ENCODE measurements at places on chromosomes 16 and 17.

DNA sequence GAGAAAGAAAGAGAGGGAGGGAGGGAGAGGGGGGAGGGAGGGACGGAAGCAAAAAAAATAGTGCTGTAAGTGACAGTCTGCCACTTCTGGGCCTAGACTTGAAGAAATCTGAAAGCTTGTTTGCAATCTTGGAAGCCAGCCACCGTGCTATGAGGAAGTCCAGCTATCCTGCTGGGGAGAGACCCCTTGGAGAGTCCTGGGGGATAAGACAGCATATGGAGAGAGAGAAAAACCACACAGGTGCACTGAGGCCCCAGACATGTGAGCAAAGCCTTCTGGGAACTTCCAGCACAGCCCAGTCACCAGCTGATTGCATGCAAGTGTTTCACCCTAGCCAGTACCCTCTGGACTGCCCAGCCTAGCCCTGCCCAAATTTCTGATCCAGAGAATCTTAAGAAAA is 12.6 kb upstream of the ALOX12B start:
- DNase-seq: peak; percentile 77

GRCh38 chr16:54654429-54654828 is 276.2 kb upstream of the IRX5 start:
- peak; percentile 52 for DNase-seq

DNA sequence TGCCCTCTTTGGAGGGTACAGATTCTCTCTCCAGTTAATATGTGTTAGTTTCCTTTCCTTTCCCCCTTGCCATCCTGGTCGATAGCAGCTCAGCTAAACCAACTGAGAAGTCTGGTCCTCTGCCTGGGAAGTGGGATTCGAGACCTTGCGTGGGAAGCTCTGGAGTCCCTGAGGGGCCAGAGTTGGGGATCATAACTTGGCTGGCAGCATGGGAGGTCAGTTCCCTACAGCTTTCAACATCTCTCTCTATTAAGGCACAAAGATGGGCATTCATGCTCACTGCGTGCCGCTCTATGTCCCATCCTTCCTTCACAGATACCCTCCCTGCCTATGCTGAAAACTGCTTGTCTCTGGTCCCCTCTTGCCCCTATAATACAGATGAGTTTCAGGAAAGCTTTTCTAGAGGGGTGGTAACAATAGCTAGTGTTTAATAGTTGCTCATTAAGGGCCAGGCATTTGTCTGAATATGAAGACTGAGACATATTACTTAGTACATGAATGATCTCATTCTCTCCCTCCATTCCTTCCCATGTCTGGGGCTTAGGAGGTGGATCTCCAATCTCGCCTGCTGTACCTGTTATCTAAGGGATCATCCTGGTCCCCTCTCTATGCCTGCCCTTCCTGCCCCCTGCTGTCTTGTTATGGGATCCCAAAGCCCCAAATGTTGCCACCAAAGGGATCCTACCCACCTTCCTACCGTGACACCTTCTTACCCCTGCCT is 10.8 kb downstream of the THRA start:
- no peak for DNase-seq

- no peak for DNase-seq
These were observed 1.6 kb downstream of the PGAP6 start for GRCh38 chr16:379961-380761.

DNA sequence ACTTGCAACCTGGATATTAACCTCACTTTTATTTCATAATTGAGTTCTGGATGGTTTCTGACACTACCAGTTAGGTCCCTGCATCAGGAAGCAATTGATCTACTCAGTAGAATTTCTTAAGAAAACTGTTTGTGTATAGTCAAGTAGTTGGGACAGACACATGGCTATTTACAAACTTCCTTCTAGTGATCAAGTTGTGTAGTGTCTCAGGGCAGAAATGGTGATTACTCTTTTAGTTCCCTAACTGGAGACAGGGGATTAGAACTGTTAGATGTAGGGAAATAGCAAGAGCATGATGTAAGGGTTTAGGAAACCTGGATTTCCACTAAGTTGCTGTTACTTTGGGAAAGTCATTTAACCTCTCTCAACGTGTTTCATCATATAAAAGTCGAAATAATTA is 30.4 kb downstream of the TMEM100 start:
- no peak for DNase-seq

- DNase-seq: no peak
These were observed 17.2 kb downstream of the SREBF1 start for GRCh38 chr17:17819561-17819995.

DNA sequence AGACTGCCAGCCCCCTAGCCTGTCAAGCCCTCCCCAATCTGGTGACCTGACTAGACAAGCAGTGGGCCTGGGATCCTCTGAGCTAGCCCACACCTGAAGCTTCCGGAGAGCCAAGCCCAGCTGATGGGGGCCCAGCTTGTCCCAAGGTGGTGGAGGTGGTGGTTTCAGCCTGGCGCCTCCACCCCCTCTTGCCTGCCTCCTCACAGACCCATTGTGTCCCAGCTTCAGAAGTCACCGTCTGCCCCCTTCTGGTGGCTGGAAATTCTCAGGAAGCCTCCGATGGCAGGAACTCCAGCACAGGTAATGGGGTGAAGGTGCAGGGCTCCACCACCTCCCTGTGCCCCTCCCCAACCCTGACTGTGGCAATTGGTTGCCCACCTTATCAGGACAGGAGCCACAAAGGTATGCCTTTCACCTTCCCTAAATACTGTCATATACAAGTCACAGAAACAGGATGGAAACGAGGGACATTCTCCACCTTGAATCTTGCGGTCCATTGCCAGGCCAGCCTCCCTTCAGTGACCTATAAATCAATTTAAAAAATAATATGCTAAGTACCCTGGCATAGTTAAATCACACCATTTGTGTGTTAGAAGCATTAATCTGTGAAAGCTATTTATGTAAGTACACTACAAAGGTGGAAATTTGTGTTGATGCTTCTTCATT is 66.0 kb upstream of the ZNF423 start:
- peak; percentile 79 for DNase-seq

DNA sequence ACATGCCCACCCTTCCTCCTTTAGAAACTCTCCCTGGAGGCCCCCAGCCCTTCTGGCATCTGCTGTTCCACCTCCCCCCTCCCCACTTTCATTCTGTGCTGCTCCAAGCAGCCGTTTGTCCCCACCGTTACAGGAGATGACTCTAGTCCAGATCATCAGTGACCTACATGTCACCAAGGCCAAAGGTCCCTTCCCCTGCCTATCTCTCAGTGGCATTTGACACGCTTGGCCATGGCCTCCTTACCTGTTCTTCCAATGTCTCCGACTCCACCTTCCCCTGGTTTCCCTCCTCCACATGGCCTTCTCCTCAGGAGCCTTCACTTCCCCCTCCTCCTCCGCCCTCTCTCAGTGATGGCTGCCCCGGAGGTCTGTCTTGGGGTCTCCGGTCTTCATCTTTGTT is 9.4 kb downstream of the TMEM92 start:
- DNase-seq: no peak

DNA sequence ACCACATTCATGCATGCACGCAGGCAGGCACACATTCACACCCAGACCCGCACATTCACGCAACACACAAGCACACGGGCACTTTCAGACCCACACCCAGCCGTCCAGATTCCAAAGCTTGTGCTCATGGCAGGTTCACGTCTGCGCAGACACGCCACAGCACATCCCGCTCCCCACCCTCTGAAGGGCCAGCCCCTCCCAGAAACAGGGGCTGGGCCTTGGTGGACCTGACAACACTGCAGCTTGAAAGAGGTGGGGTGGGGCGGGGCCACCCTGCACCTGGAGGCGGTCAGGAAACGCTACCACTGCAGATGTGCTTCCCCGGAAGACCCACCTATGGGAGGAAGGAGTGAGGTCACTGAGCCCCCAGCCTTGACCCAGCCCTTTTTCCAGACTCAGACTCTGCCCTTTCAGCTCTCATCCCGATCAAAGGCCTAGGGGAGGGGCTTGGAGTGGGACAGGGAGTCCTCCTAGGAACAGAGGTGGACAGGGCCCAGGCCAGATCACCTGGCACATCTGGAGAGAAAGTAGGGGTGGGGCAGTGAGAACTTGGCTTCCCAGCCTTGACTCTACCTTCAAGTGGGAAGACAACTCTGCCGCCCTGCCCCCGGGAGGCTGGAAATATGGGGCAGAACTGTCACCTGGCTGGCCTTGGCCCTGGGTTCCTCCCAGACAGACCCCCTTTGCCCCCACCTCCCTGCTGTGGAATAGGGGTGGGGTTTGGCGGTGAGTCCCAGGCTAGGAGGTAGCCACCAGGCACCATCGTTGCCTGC is 11.0 kb downstream of the P3H4 start:
- DNase-seq: no peak

DNA sequence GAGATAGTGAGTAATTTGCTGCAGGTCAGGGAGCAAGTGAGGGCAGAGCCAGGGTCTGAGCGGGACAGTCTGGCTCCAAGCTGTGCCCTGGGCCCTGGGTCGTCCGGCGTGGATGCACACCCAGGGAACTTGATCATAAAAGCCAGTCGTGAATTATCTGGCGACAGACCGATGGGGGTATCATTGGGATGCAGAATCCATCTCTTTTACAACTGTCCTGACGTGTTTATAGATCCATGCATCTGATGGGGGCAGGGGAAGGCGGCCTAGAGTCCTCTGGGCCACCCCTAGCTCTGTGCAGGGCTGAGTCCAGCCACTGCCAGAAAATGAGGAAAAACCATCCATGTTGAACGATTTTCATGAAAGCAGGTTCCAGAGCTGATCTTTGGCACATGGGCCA is 332.8 kb downstream of the C16orf95 start:
- DNase-seq: no peak
